Activated T-helper 17 cell treated with anti-CD3 and anti-CD28 coated beads, Interleukin-2, amount 50 U/mL, for 72 hours (primary cell): ENCODE measurements at places on chromosomes 1 and 21.

DNA sequence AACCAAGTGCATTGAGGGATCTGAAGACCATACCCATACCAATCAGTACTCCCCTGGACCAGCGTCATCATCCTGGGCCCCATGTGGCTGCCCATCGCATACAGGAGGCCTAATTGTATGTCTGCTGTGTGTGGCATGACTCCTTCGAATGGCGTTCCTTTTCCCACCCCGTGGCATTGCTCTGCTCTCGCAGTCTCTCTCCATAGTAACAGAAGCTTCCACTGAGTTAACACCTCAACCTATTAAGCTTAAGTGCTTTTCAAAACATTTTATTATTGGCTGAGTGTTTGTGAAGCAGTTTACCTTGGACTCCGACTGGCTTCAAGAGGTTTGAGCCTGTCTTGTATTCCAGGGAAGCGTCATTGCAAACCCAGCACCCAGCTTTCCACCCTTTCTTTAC is 187.1 kb upstream of the LMO4 start:
- ATAC-seq: no peak

DNA sequence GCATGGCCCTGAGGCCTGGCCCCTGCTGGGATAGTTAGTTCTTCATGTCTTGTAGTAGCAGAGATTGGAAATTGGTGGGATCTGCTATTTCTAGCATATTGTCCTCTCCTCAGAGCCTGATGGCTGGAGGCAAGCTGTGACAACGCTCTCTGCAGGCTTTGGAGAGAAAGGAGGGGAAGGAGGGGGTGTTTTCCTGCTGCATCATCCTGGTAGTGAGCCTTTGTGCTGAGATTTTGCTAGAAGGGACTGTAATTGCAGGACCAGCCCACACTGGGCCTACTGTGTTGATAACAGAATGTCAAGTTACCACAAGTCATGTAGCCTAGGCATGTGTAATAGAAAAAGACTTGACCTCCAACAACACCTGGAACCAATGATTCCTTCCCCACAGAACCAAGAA is 351.0 kb downstream of the SIPA1L2 start:
- no peak for ATAC-seq

GRCh38 chr1:69438056-69438795 is 129.5 kb upstream of the LRRC7 start:
- ATAC-seq: no peak

DNA sequence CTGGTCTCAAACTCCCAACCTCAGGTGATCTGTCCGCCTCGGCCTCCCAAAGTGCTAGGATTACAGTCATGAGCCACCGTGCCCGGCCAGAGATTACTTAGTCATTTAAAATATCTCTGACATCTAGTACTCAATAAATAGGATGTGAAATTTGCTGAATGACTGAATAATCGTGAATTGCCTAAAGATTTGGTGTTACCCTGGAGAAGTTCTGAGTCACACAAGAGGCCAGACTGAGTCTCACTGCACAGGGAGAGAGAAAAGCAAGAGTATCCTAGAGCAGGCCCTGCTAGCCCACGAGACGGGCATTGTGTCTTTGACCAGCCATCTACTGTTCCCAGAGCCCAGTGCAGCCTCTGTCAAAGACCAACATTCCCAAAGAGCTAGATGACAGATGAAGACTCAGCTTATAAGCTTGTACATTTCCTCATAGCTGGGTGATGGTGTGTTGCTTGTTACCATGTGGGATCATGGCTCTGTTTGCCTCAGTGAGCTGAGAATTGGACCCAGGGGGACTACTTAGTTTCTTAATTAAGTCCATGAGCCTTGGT is 5.6 kb upstream of the EIF4G3 start:
- ATAC-seq: no peak

- peak; percentile 21 for ATAC-seq
These were observed 406.5 kb downstream of the DUSP10 start for GRCh38 chr1:221335161-221336101.

DNA sequence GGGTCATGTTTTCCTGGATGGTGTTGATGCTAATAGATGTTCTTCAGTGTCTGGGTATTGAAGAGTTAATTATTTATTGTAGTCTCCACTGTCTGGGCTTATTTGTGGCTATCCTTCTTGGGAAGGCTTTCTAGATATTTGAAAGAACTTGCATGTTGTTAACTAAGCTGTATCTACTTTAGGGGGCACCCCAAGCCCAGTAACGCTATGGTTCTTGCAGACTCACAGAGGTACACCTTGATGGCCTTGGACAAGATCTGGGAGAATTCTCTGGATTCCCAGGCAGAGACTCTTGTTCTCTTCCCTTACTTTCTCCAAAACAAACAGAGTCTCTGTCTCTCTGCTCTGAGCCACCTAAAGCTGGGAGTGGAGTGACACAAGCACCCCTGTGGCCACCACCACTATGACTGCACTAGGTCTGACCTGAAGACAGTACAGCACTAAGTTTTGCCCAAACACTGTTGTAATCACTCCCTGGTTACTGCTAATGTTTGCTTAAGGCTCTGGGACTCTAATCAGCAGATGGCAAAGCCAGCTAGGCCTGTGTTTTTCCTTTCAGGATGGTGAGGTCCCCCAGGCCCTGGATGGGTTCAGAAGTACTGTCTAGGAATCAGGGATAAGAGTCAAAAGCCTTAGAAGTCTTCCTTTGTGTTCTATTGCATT is 76.5 kb upstream of the C1orf21 start:
- ATAC-seq: no peak

- no peak for ATAC-seq
These were observed 524.4 kb downstream of the DPYD start for GRCh38 chr1:97396463-97396862.

DNA sequence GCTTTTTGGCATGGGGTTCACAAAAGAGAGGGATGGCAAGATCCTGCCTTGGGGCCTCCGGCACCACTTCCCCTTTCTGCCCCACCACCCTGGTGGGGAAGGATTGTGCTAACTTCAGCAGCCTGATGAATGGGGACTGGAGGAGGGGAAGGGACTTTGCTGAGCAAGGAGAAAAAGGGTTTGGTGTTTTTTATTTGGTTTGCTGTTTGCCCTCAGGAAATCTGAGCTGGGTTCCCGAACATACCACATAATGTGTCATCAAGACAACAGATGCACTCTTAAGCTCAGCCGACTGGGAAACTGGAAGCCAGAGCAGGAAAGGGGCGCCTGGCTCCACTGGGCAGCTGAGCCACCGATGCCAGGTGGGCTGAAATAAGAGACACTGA is 19.8 kb downstream of the OLFML2B start:
- no peak for ATAC-seq

- ATAC-seq: no peak
These were observed 14.2 kb downstream of the PRRX1 start for GRCh38 chr1:170678027-170678600.

- ATAC-seq: no peak
These were observed 32.3 kb downstream of the RAB3GAP2 start for GRCh38 chr1:220239966-220240365.
